Activated CD4-positive, alpha-beta T cell treated with anti-CD3 and anti-CD28 coated beads for 24 hours (primary cell): ENCODE measurements at places on chromosomes 6 and 20.

- no peak for DNase-seq
These were observed 90.1 kb downstream of the FOXO3 start for GRCh38 chr6:108650781-108651180.

DNA sequence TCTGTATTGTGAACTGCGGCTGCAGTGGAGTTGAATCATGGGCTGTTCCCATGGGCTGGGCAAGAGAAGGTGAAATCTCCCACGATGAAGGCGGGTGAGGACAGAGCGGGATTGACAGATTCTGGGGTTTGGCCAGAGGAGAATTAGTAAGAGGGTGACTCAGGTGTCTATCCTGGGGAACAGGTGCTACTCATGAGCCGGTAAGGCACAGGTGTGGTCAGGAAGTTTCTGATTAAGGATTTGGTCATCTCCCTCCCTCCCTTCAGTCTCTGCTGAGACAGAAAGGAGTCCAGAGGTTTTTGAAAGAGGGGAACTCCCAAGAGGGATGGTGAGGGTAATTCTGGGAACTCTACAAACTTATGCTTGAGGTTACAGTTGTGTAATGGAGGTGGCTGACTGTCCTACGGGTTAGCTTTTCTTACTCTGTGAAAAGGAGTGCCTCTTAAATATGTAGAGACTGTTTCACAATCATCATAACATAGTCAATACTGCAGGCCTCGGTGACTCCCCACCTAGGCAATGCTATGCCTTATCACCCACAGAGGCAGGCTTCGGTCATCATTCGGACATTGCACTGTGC lies 31.5 kb downstream of the SERPINB1 start:
- DNase-seq = no peak

DNA sequence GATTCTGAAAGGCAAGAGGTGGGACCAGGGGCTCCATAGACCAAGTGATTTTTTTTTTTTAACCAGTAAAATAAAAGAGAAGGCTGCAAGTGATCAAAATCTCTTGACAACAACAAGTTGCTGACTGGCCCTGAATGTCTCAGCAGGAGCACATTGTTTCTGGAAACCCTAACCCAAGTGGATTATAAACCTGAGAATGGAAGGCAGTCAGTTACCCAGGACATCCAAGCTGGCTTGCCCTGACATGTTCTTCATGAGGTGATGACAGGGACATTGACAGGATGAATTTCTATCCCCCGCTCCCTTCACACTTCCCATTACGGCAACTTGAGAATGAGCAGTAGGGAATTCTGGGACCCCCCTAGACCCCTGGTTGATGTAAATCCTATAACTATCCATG lies 49.6 kb upstream of the RIPOR2 start:
- DNase-seq = no peak

DNA sequence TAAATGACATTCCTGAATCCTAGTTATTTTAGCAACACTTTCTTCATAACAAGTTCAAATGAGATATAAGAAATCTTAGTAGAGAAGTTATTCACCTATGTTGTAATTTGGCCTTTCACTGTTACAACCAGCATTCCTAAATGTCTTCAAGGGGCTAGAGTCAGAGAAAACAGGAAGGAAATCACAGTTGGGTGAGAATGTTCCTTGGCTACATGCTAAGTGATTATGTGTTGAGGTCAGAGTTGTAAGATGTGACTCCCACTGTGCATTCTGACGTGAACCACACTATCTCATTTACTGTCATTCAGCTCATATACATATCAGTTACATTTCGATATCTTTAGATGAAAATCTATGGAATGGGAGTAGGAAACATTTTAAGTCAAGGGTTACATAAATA lies 51.0 kb upstream of the MLIP start:
- no peak for DNase-seq

DNA sequence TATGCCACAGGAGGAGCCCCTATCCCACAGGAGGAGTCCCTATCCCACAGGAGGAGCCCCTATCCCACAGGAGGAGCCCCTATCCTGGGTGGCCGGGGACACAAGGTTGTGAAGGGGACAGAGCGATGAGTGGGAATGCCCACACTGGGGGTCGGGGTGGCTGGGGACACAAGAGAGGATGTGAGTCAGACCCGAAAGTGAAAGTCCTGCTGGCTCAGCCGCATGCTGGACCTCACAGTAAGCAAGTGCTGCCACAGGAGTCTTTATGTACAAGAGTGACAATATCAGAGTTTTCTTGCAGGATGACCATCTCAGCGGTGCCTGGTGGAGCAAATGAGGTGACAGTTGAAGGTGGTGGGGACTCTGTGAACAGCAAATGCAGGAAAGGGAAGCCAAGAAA lies 93.7 kb downstream of the PSMB1 start:
- no peak for DNase-seq

- DNase-seq = no peak
These were observed 114.3 kb upstream of the HDAC2 start for GRCh38 chr6:114085211-114085610.

- DNase-seq = no peak
These were observed 129.2 kb downstream of the FYN start for GRCh38 chr6:111743862-111744692.

- no peak for DNase-seq
These were observed 15.7 kb upstream of the AFDN start for GRCh38 chr6:167811040-167811439.

DNA sequence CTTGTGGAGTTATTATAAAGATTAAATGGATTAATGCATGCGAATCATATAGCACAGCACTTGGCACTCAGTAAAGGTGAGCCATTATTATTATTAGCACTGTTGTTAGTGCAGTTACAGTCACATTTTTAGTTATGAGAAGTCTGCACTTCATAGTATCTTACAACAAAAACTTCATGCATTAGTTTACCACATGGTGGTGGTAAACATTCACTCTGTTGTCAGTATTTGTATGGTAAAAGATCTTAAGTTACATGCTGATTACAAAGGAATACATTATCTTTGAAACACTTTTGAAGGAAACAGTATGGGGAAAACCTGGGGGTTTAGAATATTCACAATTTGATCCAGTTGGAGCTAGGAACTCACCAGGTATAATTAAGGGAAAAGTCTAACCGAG lies 20.8 kb downstream of the TMEM14A start:
- no peak for DNase-seq

GRCh38 chr6:137931849-137932465 lies 64.9 kb downstream of the TNFAIP3 start:
- DNase-seq = no peak
